ENCODE measurements at places on chromosomes 11 and 22.

DNA sequence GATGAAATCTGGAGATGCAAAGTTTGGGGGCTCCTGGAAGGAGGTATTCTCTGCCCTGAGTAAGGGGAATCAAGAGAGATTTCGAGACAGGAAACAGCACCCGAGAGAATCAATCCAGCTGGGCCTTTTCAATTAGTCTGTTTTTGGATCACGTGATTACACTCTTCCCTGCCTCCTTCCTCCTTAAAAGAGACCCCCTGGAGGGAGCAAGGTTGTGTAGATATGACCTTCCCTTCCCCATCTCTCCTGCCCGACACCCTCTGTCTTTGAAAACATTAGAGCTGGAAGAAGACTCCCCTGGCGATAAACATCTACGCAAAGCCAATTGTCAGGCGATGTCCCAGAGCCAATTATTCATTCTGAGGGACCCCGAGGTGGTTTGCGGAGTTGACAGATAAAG is 407.9 kb downstream of the MIAT start:
- no peak for DNase-seq

- DNase-seq: no peak
Measured at GRCh38 chr11:44831605-44832394, 105.0 kb downstream of the TSPAN18 start.

- DNase-seq: no peak
Measured at GRCh38 chr11:67098799-67099429, 20.1 kb upstream of the KDM2A start.

DNA sequence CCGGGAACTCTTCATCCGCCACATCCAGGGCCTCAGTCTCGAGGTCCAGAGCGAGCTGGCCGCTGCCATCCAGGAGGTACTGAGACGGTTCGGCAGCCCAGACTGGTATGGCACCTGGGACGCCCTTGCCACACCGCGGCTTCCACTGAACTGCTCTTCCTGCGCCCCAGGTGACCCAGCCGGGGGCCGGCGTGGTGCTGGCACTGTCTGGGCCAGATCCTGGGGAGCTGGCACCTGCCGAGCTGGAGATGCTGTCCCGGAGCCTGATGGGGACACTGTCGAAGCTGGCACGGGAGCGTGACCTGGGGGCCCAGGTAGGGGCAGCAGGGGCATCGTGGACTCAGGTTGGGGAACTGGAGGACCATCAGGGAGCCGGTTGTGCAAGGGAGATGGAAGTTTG is 1.4 kb downstream of the CCDC88B start:
- no peak for DNase-seq

DNA sequence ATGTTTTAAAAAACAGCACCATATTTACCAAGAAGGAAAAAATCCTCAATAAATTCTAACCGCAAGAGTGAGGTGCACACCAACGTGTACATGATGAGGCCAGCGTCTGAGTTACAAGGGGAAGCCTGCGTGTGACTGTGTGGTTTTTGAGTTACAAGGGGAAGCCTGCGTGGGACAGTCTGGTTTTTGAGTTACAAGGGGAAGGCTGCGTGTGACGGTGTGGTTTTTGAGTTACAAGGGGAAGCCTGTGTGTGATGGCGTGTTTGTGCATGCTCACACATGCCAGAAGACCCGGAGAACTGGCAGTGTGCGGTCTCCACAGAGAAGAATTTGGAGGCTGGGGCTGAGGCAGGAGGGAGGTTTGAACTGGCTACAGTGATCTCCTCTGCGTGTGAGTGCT is 1376.4 kb downstream of the TBC1D22A start:
- DNase-seq: no peak

DNA sequence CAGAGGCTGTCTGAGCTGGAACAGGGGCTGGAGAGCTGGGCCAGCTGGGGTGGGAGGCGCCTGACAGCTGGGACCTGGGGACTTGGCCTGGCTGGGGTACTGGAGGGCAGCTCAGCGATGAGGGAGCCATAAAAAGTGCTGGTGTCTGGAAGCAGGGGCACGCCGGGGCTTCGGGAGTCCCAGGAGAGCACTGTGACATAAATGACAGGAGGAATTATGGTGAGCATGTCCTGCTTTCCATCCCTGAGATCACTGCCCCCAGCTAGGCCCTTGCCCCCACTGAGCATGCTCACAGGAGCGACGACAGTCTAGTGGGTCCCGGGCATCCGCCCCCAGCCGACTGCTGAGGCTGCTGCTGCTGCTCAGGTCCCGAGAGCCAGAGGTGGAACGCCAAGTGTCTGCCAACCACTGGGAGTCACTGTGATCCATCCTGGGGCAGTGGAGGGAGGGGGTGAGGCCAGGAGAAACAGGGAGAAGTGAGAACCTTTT is 6.2 kb downstream of the ROBO4 start:
- DNase-seq: no peak

DNA sequence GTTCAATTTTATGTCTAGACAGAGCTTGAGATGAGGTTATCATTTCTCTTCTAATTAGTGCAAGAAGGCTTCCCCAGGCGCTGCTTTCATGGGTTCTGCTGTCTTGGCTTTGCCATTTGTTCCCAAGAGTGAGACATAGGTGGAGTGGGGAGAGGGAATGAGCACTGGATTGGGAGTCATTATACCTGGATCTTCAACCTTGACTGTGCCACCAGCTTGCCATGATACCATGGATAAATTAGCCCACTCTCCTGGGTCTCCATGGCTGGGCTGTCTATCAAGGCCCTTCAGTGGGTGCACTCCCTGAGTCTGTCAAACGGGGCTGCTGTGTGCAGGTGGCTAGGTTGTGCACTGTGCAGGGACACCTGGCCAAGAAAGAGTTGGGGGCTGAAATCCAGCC is 15.6 kb upstream of the NECTIN1 start:
- no peak for DNase-seq

DNA sequence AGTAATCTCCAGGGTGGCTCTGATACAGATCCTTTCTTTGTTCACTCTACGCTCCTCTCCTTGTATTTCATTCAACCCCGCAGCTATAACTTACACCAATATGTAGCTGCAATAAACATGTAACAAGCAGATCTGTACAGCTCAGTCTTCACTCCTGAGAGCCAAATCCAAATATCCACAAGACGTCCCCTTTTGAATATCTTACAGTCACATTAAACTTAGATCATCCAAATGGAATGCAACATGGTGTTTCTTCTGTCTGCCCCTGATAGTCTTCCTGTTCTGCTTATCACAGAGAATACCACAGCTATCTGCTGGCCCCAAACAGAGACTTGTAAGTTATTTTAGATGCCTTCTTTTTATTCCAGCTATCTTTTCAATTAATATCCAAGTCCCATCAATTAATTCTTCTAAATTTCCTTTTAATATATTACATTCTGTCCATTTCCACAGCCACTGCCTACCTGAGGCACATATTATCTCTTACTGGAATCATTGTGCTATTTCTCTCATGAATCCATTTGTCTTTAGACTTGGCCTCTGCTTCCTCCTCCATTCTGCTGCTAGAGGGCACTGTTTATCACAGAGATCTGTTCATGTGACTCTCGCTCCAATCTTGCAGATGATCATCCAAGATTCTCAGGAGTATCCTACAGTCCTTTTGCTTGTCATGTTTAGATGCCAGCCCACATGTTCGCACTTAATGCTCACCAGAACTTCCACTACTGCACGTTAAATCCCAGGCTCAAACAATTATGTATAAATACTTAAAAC is 908.6 kb downstream of the NTM start:
- DNase-seq: no peak

- DNase-seq: no peak
Measured at GRCh38 chr22:18033204-18033998, 9.0 kb upstream of the MICAL3 start.

GRCh38 chr11:69968396-69969347 is 109.4 kb upstream of the ANO1 start:
- no peak for DNase-seq

DNA sequence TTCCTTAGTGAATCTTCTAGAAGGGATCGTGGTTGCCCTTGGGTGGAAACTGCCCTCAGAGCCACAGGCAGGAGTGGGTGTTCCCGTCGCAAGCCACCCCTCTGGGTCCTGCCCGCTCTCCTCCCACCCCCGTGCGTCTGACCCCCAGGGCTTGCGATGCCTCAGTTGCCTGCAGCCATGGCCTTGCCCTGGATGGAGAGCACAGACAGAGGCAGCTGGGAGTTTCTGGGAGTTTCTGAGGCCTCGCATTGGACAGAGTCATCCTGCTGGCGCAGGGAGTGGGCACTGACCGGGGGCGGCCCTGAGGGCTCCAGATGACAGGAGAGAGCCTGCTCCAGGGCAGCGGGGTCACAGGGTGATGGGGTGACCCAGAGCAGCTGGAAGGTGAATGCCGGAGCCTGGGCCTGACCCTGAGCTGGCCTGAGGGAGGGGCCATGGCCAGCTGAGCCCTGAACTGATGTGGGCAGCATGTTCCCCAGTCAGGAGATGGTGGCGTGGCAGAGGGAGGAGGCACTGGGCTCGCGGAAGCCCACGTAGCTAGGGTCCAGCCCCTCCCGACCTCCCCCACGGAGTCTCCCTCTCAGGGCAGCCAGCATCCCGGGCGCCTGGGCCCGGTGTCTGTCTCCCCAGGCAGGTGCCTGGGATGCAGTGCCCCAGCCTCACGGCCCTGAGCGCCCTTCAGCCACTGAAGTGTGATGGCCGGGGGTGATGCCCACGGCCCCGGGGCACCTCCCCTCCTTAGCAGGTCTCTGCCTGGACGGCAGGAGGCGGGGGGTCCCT is 1236.2 kb downstream of the BRD1 start:
- DNase-seq: no peak

DNA sequence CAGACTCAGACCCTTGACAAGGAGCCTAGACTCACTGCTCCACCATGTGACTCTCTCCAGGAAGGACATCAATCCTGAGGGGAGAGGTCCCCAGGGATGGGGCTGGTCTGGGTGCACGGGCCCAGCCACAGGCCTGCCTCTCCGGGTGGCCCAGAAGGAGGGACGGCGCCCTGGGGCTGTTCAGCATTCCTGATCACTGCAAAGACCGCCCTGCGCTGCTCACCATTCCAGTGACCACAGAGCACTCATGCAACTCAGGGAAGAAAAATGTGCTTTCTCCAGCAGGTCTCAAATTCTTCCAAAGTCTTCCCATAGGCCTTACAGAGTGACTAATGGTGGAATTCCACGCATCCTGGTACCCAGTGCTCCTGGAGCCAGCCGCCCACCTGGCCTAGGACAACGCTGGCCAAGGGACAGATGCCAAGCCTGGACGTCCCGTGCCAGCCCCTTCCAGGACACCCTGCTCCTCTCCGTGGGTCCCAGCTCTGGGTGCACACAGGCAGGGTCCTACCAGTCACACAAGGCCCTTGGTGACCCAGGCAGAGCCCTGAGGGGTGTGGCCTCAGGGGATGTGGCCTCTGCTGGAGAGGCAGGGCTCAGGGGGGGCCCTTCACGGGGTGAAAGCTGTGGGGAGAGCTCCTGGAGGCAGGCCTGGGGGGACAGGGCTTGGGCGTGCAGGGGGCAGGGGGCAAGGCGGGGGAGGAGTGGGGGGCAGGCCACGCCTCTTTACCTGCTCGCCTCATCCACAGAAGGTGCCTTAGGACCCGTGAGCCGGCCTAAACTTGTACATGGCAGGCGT is 178.8 kb downstream of the IGLL1 start:
- no peak for DNase-seq

GRCh38 chr11:3939651-3940190 is 84.3 kb downstream of the STIM1 start:
- DNase-seq: no peak

- no peak for DNase-seq
Measured at GRCh38 chr11:82229341-82229740, 504.3 kb downstream of the FAM181B start.

- no peak for DNase-seq
Measured at GRCh38 chr11:117218133-117218915, 13.5 kb downstream of the PCSK7 start.

DNA sequence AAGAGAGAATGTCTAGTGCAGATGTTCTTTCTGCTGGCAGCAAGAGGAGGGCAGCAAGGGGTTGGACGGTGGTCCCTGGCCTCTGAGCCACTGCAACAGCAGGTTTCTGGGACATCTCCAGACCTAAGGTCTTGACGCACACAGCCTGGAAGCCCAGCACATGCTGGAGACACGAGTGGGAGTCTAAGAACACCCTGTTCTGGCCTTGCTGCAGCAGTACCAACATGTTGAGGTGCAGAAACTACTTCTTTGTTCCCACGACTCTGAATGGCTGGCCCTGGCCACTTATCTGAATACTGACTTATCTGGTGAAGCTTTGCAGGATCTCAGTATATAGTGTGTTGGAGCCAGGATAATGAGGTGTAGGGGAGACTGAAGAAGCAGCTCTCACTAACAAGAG is 6.8 kb downstream of the MICAL2 start:
- no peak for DNase-seq

GRCh38 chr11:131066551-131066950 is 150.3 kb upstream of the SNX19 start:
- DNase-seq: no peak

DNA sequence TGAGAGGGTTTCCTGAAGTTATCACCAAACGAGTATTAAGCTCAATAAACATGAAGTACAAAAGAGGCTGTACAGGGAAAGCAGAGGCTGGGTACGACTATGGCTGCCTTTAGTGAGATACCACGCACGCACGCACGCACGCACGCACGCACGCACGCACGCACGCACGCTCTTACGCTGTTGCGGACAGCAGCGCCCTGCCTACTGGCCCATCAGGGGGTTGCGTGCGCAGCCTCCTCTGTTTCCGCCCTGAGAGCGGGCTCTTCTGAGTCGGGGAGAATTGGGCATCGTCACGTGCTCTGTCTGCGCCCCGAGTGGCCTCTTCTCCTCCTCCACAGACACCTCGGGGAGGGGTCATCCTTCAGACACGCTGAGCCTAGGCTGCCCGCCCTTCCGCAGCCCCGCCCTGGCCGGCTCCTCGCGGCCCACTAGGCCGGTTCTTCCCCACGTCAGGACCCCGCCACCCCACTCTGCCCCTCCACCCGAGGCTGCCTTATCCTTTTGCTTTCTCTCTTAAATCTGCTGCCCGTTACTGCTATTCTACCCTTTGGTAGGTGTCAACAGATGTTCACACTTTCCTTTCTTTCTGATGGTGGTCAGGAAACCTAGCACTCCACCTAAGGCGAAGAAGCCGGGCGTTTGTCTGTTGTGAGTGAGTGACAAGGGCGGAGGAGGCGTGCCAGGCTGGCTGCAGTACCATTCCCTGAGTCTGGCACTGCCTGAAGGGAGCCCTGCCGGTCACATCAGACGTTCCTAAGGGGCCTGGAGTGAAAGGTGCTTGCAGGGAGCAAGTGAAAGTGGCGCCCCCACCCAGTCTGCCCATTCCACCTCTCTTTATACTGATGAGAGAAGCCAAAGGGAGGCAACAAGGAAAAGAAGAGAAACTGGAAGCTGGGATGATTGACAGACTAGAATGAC is 300.4 kb upstream of the B3GAT1 start:
- no peak for DNase-seq

DNA sequence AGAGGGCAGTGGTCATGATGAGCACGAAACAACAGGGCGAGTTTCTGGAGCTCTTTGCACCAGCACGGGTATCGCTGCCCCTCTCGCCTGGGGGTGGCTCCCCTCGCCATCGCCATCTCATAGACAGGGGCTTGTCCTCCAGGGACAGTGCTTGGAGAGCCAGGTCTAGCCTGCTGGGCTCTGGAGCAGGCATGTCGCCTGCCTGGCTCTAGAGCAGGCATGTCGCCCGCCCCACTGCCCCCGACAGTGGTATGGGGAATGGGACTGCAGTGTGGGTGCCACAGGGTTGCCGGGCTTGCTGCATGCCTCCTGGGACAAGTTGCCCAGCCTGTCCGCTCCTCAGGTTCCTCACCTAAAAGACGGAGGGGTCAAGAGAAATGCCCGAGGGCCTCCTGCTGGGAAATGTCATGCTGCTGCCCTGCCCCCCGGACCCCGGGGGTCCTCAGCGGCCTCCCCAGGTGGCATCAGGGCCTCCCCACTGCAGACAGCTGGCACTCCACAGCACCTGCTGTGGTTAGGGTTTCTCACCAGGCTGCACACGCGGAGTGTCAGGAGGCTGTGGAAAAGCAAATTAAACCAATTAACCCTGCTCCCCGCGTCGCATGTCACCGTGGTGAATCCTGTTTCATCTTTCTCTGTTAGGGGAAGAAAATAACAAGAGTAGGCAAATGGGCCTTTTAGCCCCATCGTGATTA is 403.0 kb downstream of the TBC1D22A start:
- no peak for DNase-seq
